ENCODE measurements at places on chromosomes 4 and X.

- no peak for DNase-seq
Measured at GRCh38 chr4:24842356-24842755, 47.0 kb downstream of the SOD3 start.

DNA sequence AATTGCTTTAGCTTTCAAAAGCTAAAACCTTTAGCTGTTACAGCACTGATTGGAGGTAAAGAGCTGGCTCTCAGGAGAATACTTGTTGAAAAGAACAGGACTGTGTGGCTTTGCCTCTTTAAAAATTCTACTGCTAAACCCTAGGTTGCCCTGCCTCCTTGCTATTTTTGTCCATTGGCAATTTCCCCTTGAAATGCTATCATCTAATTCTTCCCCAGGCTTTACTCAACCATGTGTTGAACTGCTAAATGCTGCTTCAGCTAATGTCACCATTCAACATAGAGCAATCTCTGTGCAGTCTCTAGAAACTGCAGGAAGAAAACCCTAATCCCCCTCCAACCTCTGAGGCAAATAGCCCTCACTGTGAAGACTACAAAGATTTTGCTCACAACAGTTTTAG is 203.7 kb upstream of the ARX start:
- no peak for DNase-seq

DNA sequence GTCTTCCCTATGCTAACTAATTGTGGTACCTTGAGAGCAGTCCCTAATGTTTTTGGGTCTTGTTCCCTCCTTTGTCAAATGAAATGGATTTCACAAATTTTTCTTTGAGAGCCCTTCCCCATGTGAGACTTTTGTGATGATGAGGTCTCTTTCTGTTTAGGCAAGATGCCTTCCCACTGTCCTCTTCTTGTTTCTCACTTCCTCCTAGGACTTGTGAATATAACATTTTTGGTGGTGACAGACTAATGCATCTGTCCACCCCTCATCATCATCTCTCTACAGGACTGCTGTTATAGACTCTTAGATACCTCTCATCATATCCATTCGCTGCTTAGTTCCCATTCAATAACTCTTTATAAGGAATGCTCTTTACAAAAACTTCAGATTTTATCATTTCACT is 8.7 kb upstream of the ANK2 start:
- no peak for DNase-seq

DNA sequence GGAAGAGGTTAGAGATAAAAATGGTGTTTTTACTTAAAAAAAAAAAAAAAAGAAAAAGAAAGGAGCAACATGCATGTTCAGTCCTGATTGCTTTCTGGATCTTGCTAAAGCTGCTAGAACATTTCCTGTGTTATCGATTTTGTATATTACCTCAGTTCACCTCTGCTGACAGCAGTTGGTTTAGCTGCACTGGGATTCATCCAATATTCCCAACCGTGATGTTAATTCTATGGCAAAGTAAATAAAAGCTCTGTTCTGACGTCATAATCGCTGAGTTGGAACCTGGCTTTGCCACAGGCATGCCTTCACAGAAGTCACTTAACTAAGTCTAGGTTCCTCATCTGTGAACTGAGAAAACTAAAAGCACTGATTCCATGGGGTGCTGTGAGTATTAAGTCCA is 90.7 kb upstream of the SORBS2 start:
- DNase-seq: no peak

DNA sequence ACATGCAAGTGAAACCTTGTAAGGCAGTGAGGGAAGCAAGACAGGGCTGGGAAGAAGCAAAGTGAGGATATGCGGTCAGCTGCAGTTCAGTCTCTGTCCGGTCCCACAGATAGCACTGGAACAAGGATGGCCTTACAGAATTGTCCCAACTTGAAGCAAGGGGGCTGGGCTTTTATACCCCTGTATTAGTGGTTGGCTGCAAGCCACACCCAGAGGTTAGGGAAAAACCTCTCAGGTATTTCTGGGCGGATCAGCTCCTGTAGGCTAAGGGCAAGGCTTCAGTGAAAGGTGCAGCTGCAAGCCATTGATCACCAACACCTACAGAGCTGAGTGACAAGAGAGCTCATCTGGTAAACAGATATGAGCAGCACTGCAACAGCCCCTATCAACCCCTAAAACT is 89.0 kb downstream of the KDR start:
- no peak for DNase-seq

DNA sequence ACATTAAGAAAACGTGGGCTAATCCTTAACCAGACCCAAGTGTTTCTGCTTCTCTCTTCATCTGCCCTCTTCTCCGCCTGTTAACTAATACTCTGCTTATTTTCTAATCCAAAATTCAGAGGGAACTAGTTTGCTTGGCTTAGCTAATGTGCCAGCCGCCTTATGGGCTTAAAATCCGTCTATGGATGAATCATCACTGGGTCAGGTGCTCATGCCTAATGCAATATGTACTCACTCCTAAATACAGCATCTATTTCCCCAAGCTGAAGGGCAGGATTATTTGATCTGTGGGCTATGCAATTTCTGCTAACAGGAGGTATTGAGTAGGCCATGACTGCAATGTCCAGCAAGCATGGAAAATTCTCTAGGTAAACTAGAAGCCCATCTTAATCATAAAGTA is 12.4 kb downstream of the DYNLT3 start:
- DNase-seq: no peak

GRCh38 chr4:156475322-156475721 is 496.3 kb downstream of the PDGFC start:
- no peak for DNase-seq
